ENCODE measurements at places on chromosomes 7 and 10.

DNA sequence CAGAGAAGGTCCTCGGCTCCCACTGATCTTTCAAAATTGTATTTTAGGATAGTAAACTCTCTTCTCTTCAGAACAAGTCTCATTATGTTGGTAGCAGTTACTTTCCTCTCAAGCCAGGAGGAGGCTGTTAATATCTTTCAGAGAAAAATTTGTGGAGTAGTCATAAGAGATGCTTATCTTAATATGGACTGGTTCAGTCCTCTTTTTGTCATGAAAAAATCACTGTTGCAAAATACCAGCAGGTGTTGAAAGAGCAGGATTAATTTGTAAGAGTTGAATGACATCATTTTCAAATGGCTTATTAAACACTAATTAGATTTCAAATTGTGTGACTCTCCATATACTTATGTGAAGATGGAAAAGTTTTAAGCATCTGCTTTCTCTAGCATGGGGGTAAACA, 662.5 kb downstream of the POM121L12 start:
- no peak overlapping the region for H3K27ac ChIP-seq
- no peaks in the 10 kb centered on the region for H3K4me1 ChIP-seq
- H3K27me3 ChIP-seq: no peaks in the 10 kb centered on the region
- no peak for DNase-seq

GRCh38 chr10:33799281-33799943, 464.9 kb upstream of the NRP1 start:
- no peaks in the 10 kb centered on the region for H3K27me3 ChIP-seq
- H3K27ac ChIP-seq: no peak overlapping the region
- no peaks in the 10 kb centered on the region for H3K36me3 ChIP-seq
- H3K4me1 ChIP-seq: peaks cover 7% of the 10 kb centered on the region
- no peak for DNase-seq

GRCh38 chr7:157612664-157613561, 276.1 kb downstream of the DNAJB6 start:
- no peak overlapping the region for H3K27ac ChIP-seq
- DNase-seq: no peak
- H3K4me1 ChIP-seq: no peaks in the 10 kb centered on the region

DNA sequence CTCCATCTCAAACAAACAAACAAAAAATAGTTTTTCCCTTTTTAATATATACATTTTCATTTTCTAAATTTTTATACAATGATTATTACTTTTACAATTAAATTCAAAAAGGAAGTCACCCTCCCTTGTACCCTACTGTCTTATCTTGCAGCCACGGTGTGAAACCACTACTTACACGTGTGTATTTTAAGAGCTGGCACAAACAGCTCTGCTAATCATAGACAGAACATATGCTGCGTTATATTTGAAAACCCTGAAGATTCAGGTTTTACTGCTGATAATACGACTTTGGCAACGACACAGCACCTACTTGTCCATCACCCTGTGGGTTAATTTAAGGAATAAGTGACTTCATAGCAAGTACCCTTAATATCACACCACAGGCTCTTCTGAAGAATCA, 991 bp downstream of the ANKRD61 start:
- no peak overlapping the region for H3K27ac ChIP-seq
- H3K4me3 ChIP-seq: no peak overlapping the region
- no peak for DNase-seq
- no peaks in the 10 kb centered on the region for H3K4me1 ChIP-seq
- H3K36me3 ChIP-seq: peaks cover 98% of the 10 kb centered on the region
- no peaks in the 10 kb centered on the region for H3K27me3 ChIP-seq

- H3K4me3 ChIP-seq: no peak overlapping the region
- H3K4me1 ChIP-seq: peaks cover 12% of the 10 kb centered on the region
- H3K27ac ChIP-seq: no peak overlapping the region
- H3K27me3 ChIP-seq: no peaks in the 10 kb centered on the region
Measured at GRCh38 chr10:128316121-128316726, 190.0 kb upstream of the MKI67 start.

DNA sequence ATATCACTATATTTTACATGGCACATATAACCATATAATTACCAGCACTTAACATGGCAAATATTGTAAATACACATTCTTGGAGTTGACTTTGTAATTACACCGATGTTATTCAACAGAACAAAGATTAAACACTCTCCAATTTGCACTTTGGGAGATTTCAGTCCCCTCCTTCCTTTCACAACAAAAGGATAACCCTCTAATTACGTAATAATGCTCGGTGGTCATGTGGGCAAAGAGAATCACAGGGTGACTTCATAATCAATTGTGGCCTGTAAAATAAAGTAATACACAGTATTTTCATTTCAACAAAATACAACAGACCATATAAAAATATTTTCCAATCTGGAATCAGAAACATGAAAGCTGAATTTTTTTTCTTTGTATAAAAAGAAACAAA, 73.2 kb downstream of the RHOBTB1 start:
- no peak for DNase-seq
- H3K27me3 ChIP-seq: no peaks in the 10 kb centered on the region
- H3K36me3 ChIP-seq: peaks cover 2% of the 10 kb centered on the region
- H3K27ac ChIP-seq: no peak overlapping the region
- no peak overlapping the region for H3K4me3 ChIP-seq

- no peak overlapping the region for H3K27ac ChIP-seq
- no peaks in the 10 kb centered on the region for H3K27me3 ChIP-seq
- no peaks in the 10 kb centered on the region for H3K36me3 ChIP-seq
- no peak for DNase-seq
Measured at GRCh38 chr7:142400042-142400533, 142.2 kb upstream of the PRSS58 start.

- H3K27me3 ChIP-seq: no peaks in the 10 kb centered on the region
- no peaks in the 10 kb centered on the region for H3K36me3 ChIP-seq
- H3K4me1 ChIP-seq: peaks cover 14% of the 10 kb centered on the region
- no peak overlapping the region for H3K4me3 ChIP-seq
Measured at GRCh38 chr10:10530313-10530712, 487.4 kb upstream of the CELF2 start.
